Right renal cortex interstitium (tissue), 3 donors: ENCODE measurements at places on chromosomes 7 and 10.
A peak's percentile ranks its signal among the peaks of the same experiment; 100 is the strongest.

- no peak for DNase-seq
Measured at GRCh38 chr10:49123981-49124950, 8.9 kb upstream of the VSTM4 start.

GRCh38 chr10:128147064-128147463 is 20.8 kb upstream of the MKI67 start:
- no peak for DNase-seq

DNA sequence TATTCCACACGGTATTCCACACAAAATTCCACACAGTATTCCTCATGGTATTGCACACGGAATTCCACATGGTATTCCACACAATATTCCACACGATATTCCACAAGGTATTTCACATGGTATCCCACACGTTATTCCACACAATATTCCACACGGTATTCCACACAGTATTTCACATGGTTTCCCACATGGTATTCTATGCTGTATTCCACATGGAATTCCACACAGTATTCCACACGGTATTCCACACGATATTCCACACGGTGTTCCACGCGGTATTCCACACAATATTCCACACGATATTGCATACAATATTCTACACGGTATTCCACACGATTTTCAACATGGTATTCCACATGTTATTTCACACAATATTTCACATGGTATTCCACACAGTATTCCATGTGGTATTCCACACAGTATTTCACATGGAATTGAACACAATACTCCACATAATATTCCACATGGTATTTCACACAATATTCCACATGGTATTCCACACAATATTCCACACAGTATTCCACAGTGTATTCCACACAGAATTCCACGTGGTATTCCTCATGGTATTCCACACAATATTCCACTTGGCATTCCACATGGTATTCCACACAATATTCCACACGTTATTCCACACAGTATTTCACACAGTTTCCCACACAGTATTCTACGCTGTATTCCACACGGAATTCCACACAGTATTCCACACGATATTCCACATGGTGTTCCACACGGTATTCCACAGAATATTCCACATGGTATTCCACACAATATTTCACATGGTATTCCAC is 136.0 kb upstream of the CHST15 start:
- DNase-seq = no peak

GRCh38 chr7:87342231-87342630 is 3.2 kb upstream of the CROT start:
- DNase-seq = no peak

- no peak for DNase-seq
Measured at GRCh38 chr10:48799341-48800006, 114.8 kb downstream of the WDFY4 start.

- DNase-seq = no peak
Measured at GRCh38 chr7:50699143-50699542, 83.6 kb downstream of the GRB10 start.

- DNase-seq = no peak
Measured at GRCh38 chr10:22598478-22598877, 115.9 kb downstream of the PIP4K2A start.

GRCh38 chr10:12418000-12418399 is 68.7 kb downstream of the CAMK1D start:
- DNase-seq = no peak

DNA sequence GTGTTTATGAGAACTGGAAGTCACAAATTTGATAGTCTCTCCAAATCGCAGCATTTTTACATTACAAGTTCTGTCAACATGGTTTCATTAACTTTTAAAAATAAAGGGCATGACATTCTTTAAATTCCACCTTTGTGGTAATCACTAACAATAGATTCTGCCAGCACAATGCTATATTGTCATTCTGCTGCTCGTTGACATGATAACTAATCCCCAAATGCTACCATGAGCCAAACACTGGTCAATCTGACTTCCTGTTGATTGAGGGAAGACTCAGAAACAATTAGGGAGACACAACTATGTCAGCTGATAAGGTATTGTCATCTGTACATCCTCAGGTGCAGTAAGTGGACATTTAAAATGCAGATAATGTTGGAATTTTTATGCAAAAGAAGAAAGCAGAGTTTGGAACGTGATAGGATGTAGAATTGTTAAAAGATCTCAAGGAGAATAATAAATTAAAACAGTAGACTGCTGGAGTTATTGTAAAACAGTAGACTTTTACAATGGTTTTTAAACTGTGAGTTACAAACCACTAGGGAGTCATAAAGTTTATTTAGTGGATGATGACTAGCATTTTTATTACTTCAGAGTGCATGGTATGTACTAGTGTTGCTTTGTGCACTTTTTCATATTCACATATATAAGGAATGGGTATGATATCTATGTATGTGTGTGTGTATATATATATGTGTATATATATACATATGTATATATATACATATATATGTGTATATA is 126.4 kb upstream of the DKK1 start:
- no peak for DNase-seq

DNA sequence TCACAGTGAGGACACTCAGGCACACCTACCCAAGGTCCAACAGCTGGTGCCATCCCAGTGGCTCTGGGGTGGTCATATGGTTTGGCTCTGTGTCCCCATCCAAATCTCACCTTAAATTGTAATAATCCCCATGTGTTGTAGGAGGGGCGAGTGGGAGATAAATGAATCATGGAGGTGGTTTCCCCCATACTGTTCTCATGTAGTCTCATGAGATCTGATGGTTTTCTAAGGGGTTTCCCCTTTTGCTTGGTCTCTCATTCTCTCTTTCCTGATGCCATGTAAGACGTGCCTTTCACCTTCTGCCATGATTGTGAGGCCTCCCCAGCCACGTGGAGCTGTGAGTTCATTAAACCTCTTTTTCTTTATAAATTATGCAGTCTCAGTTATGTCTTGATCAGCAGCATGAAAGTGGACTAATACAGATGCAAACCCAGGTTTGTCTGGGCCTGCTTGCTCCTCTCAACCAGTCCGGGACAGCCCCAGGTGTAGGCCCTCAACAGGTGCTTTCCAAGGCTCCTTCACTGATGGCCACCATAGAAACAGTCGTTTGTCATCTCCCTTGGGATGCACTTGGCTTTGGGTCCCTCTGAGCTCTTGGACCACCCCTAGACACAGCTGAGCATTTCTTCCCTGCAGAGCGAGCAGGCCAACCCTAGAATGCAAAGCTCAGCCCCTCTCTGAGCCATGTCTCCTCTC is 101.3 kb upstream of the CTBP2 start:
- no peak for DNase-seq

DNA sequence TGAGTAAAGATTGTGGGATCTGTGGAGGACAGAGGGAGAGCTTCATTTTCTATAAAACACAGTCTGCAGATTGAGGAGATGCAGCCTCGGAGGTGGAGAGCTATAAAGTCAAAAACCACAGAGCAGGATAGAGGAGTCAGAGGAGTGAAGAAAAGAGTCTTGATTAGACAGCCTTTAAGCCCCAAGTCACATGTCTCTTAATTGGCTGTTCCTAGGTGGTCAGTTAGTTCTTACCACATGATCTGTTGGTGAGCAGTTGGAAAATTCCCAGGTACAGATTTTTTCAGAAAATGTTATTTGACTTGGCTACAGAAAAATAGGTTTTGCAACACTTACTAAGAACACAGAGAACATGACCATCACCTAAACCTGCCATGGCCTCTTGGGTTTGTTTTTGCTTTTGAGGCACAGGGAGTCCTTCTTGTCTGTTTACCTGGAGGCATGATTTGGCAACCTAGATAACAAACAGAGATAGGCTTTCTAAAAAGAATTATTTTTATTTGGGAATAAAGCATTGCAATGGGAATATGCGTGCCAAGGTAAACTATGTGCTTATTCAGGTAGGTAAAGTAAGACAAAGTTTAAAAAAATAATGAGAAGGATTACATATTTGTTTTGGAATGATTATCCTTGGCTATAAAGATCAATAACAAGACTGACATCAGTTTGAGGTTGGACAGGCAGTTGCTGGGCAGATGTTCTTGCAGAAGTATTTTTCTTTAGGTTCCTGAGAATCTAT is 604 bp upstream of the CYP3A43 start:
- no peak for DNase-seq

DNA sequence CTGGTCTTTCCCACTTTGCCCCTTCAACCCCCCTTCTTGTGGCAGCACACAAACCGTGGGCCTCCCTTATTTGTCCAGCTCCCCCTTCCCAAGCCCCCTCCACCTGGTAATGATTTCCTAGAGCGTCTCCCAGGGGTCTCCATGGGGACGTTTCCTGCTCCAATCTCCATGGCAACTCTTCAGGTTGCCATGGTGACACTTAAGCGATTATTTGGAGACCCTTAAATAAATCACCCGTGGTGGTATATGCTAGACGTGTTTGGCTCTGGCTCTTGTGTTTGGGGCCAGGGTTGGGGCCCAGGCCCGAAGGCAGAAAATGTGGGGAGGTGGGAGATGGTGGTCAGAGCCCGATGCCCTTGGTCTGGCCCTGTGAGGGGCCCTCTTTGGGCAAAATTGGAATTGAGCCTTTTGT is 41.1 kb upstream of the DLG5 start:
- peak; percentile 50 for DNase-seq

DNA sequence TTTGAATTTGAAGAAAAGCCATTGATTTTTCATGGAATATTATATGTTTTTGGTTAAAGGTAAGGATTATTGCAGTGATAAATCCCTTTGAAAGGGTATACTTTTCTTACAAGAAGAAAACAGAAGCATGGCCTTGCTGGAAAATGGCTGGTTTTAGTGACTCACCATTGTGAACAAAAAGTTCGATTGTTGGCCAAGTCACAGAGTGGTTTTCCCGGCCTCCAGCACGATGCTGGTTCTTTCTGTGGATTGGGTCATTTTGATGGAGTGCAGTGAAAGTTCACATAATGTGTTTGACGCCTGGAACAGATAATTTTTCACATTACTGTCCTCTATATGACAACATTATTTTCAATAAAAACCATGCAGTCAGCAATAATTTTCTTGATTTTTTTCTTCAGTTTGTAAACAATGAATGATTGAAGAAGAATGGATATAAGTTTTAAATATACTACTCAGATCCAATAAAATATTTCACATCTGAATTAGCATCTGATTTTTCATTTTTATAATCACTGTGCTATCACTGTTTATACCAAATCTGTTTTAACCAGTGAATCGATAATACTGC is 60.9 kb downstream of the RBM20 start:
- no peak for DNase-seq

DNA sequence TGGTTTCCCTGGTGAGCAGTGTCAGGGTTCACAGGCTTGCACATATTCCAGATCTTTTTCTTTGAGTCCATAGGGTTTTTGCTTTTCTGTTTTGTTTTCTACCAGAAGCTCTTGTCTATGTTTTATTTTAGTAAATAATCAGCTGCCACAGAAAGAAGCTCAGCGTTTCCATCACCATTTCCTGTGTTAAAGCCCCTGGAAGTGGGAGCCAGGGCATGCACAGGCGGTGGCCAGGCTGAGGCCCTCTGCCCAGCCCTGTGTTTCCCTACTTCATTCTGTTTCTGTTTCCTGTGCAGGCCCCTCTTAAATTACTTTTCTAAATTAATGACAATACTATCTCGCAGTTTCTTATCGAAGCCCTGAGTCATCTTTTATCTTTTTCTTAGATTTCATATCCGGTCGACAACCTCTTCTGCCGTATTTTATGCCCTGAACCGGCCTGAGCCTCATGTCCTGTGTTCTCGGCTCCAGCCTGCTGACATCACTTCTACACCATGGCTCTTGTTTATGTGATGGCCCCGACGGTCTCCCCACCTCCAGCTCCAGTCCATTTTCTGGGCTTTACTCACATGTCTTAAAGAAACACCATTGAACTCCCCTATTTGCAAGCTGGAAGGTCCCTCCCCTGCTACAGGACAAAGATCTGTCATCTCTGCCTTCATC is 442.2 kb downstream of the TCERG1L start:
- DNase-seq = no peak

DNA sequence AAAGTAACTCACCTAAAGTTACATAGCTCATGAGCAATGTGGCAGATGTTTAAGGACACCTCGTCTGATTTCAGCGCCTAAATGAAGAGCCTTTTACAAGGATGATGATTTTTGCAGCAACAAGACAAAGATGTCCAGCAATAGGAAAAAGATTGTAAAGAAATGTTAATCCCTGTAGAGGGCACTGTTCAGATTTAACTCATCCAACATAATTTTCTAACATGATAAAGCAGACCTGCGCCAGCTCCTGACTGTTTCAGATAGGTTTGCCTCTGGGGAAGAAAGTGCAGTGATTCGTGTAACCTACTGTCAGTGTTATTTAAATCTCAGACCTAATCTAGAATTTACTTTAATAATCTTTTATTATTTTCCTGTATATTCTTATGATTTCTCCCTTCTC is 595.2 kb downstream of the AUTS2 start:
- no peak for DNase-seq

DNA sequence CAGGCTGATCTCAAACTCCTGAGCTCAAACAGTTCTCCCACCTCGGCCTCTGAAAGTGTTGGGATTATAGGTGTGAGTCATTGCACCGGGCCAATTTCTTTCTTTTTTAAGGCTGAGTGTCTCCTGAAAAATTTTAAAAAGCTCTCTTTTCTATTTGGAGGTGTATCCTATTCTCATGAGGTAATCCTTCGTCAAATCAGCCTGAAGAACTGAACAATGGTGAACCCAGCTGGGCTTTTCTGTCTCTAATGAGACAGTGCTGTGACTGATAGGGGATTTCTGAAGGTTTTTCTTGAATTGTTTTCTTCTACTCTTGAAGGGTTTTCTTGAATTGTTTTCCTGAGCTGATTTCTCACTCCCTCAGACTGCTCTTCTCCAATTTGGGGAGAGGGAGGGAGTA is 30.9 kb upstream of the CALU start:
- no peak for DNase-seq

DNA sequence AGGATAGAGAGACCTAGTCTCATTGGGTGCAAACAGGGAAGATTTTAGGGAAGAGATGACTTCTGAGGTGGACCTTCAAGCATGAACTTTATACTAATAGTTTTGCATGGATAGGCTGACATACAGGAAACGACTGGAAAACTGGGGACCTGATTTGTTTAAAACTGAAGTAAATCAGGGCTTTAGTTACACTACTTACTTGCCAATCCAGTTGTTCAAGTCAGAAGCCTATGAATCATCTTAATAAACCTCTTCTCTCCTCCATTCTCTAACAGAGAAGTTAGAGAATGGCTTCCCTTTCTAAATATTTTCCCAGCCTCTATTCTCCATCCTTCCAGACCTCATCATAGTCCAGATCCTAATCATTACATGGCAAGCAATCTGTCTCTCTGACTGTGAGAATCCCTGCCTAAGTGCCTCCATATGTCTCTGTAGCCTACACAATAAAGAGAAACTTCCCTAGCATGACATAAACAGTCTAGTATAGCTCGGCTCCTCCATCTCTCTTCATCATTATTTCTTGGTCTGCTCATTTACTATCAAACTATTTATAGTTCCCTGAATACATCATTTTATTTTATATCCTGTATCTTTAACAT is 55.8 kb downstream of the PRKG1 start:
- no peak for DNase-seq

- DNase-seq = no peak
Measured at GRCh38 chr7:140082770-140083169, 20.0 kb upstream of the PARP12 start.
